ENCODE measurements at places on chromosomes 7 and 10. TPM values are rescaled to one million over a fixed set of nuclear protein-coding genes. Genes with fewer than 3 reads are reported as not detected.

NOM1 gene
- total RNA-seq, result 11.6 TPM

SNCG gene
- total RNA-seq, result 8.8 TPM

ATP6V0A4 gene
- not detected for total RNA-seq

MSS51 gene
- total RNA-seq, result 1.8 TPM

ZSCAN25 gene
- 10.3 TPM for total RNA-seq

CRYGN gene
- total RNA-seq, result 0.58 TPM

BMPER gene
- 11.2 TPM for total RNA-seq

PDE1C gene
- total RNA-seq, result 0.50 TPM

LRRC4 gene
- total RNA-seq, result 0.33 TPM

BAG3 gene
- total RNA-seq, result 17.0 TPM

TUBAL3 gene
- not detected for total RNA-seq

Measured in smooth muscle cell of trachea (primary cell).